LoVo (cell line): ENCODE measurements at places on chromosomes 3 and 15.

- DNase-seq = peak; percentile 54
Observed at GRCh38 chr3:3200632-3201212, 21.2 kb upstream of the CRBN start.

DNA sequence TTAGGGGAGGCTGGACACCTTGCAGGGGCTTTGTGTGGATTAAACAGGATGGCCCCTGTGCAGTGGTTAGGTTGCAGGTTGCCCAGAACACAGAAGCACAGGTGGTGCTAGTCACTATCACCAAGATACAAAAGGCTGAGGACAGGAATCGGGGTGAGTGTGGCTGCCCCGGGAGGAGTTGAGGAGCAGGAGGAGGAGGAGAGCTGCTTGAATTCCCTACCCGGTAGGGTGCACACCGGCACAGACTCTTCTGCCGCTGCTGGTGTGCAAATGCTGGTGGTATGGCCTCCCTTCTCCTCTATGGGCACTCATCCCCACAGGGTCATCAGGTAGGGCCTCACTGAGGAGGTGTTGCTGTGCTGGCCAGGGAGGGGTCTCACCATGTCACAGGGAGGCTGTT is 67.5 kb upstream of the SMAD6 start:
- no peak for DNase-seq

- DNase-seq = no peak
Observed at GRCh38 chr3:167885277-167885676, 149.8 kb downstream of the SERPINI1 start.

DNA sequence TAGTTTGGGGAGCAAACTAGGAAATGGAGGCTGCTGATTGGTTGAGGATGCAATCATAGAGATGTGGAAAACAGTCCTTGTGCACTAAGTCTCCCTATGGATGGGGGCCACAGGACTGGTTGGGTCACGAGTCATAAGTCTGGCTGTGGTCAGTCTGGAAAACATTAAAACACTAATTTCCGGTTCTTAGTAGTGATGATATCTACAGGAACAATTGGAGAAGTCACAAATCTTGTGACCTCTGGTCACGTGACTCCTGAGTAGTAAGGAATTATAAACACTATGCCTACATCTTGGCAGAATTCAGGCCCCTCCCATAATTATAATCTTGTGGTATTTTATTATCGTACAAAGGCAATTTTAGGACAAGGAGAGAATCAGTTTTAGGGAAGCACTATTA is 317.3 kb upstream of the ARPP21 start:
- no peak for DNase-seq

DNA sequence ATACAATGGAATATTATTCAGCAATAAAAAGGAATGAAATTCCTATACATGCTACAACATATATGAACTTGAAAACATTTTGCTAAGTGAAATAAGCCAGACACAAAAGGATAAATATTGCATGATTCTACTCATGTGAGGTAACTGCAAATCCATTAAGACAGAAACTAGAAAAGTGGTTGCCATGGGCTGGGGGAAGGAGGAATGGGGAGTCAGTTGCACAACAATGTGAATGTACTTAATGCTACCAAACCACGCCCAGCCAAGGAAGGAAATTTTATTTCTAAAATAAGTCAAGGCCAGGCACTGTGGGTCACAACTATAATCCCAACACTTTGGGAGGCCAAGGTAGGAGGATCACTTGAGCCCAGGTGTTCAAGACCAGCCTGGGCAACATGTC is 9.8 kb upstream of the GMPPB start:
- no peak for DNase-seq

GRCh38 chr3:184380185-184380626 is 352 bp downstream of the CHRD start:
- peak; percentile 43 for DNase-seq

- no peak for DNase-seq
Observed at GRCh38 chr3:107498646-107499045, 24.1 kb upstream of the BBX start.

DNA sequence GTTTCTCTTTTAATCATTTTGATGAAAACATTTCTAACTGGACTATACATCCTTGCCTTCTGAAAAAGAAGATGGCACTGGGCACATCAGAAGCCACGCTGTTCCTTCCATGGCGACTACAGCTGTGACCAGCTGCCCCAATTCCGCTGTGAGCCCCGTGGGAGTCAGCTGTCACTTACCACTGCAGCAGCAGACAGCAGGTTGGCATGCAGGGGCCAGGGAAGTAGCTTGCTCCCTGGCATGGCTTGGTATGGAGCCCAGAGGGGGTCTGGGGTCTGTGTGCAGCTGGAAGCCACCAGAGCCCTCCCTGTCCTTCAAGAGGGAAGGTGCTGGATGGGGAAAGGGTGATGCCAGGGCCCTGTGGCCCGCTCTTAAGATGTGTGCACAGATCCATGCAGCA is 4.5 kb upstream of the ZXDC start:
- no peak for DNase-seq

DNA sequence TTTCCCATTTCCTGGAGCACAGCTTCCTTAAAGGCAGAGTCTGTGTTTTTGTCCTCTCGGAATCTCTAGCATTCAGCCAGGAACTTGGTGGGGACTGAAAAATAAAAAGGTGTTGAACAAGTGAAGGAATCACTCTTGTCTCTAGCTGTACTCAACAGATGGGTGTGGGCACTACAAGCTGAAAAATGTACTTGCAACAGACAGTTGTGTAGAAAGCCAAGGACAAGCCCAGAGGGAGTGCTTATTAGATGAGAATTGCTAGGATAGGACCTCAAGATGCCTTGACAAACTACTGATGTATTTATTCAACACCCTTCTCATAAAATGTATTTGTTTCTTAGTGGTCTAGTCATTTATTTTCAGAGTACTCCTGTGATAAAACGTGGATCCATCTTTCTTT is 95.1 kb downstream of the CHCHD6 start:
- no peak for DNase-seq

DNA sequence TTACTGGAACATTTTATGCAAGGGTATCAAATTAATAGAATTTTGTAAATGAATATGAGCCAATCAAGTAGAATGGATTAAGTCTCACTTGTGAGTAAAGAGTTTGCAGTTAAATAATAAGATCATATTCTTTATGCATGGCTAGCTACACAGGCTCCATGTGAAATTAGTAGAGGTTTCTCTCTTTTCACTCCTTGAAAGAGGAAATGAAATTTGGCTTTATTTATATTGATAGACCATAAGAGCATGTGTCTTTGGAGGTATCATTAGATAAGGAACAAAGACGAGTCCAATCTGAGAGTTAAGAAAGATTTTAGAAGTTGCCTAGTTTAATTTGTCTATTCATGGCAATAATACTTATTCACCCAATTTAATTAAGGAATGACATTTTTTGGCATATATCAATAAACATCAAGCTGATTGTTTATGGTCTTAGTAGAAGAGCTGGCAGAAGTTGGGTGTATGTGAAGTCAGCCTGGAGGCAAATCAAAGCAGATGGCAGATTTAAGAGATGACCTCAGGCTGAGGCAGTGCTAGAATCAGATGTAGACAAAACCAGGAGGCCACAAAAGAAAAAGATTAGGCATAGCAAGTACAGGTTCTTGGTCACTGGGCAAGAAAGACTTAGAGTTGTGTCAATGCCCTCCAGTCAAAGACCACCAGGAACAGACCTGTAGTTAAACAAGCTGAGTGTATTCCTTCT is 406.5 kb upstream of the ARHGEF26 start:
- no peak for DNase-seq

GRCh38 chr3:115113367-115113766 is 33.7 kb downstream of the ZBTB20 start:
- no peak for DNase-seq

DNA sequence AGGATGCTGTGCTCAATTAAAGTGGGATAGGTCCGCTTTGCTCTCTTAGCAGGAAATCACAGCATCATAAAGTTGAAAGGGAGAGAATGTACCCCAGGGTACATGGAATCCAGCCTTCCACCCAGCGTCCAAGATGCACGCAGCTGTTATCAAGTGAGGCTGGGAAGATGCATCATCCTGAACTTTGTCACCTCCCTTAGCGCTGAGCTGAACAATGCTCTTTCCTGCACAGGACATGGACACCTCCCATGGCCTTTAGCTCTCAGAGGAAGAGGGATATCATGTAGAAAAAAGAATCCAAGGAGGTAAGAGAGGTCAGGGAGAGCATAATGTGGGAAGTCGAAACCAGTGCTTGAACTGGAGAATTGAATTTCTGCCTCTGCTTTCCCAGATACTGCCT is 192.8 kb downstream of the FEZF2 start:
- DNase-seq = no peak

DNA sequence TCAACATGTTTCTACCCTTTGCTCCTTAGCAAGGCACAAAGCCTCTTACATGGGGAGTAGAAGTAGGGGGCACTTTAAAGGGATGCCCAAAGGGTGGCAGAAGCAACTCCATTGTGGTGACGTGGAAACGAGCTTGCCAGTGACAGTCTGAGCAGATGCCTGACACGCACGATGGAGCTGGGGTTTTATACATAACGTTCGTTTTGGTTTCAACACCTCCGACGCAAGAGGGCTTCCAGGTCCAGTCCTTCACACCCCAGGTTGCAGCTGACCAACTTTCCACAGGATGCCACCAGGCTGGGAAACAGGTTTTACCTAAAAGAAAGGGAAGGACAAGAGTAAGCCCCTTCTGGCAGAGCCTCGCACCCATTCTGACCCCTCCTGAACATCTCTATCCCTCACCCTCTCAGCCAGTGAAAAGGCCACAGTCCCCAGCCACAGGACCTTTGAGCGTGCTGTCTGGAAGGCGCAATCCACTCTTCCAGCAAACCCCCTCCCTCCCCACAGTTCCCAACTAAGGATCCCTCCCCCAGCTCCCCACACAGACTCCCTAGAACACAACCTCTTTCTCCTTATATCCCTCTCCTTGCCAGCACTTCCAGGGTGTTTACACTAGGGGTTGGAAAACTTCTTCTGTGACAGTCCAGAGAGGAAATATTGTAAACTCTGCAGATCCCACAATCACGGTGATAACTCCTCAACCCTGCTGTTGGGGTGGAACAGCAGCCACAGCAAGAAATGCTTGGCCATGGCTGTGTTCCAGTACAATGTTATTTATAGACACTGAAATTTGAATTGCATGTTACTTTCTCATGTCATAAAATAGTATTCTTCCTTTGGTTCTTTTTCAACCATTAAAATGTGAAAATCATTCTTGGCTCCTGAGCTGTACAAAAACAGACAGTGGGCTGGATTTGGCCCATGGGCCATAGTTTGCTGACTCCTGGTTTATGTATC is 36.2 kb downstream of the FAM174B start:
- DNase-seq = no peak

- DNase-seq = no peak
Observed at GRCh38 chr15:36914466-36914865, 185.9 kb downstream of the MEIS2 start.

DNA sequence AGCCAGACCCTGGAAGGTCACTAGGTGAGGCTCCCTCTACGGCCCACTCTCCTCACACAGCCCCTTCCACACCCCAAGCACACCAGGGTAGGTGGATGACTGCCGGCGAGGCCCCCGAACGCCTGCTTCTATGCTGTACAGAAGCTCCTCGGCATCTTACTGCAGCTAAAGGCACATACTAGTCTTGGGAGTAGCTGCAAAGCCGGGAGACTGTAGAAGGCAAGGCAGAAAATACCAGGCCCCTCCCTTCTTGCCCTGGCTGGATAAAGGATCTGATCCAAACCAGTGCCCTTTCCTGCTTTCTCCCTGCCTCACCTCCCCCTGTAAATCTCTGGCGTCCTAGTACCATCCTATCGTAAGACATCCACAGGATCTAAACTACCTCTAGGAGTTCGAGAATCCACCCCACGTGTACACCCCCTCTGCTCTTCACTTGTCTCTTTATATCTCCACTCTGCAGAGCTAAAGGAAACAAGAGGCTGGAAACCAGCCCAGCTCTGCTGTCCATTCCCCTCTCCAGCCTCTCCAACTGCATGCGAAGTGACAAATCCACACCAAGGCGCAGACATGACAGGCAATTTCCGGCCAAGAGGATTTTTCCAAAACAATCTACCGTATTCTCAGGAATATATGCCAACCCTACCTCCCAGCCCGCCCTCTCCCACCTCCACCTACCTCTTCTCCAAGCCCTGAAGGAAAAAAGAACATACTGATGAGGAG is 11.8 kb downstream of the TNK2 start:
- no peak for DNase-seq

GRCh38 chr3:141051443-141052200 is 475 bp downstream of the SPSB4 start:
- DNase-seq = no peak

DNA sequence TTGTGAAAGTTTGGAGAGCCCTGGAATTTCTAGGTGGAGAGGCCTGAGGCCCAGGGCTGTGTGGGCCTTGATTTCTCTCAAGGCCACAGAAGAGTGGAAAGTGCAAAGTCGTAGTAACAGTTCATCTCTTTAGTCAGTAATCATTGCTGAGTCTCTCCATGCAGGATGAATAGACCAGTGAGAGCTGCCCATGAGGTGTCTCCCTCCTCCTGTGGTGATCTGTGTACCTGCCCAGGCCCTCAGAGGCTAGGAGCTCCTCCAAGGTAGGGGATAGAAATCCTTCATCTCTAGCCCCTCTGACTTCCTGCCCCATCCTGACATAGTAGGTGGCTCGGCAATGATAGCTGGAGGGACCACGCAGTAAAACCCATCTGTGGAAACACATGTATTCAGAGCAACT is 6.8 kb upstream of the IDH3A start:
- no peak for DNase-seq

DNA sequence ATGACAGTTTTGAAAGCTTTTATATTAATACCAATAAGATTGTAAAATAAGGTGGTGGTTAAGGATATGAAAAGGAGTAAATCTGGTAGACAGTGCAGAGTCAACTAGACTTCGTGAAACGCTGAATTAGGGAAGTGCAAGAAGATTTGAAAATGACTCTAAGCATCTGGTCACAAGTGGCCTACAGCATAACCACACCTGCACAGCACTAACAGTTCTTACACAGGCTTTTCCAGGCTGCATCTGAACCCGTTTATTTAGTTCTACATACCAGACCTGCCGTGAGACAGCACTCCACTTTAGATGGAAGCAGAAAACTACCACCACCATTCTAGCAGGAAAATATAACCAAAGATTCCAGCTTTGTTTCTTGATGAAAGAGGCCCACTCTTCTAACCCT is 1.9 kb downstream of the DMXL2 start:
- no peak for DNase-seq

DNA sequence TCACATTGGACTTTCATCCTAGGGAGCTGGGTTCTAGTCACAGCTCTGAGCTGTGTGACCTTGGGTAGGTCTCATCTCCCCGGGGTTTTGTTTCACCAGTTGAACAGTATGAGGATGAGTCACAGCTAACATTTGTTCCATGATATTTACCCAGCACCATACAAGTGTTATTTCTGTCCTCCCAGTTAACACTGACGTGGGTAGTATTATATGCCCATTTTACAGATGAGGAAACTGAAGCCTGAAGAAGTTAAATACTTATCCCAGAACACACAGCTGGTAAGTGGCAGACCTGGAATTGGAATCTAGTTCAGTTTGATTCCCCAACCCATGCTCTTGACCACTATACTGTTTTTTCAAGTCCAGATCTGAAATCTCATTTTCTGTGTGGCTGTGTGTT is 908 bp upstream of the RARB start:
- no peak for DNase-seq
